ENCODE measurements at places on chromosomes 3 and 15.

- no peak for DNase-seq
Observed at GRCh38 chr3:30760040-30760695, 134.3 kb downstream of the GADL1 start.

GRCh38 chr3:99666201-99666600, 27.8 kb downstream of the COL8A1 start:
- no peak for DNase-seq

GRCh38 chr15:87633525-87633924, 623.0 kb downstream of the NTRK3 start:
- no peak for DNase-seq

- no peak for DNase-seq
Observed at GRCh38 chr3:33099109-33099645, 2.2 kb upstream of the GLB1 start.

GRCh38 chr15:80384432-80384831, 19.8 kb upstream of the ARNT2 start:
- DNase-seq: no peak

DNA sequence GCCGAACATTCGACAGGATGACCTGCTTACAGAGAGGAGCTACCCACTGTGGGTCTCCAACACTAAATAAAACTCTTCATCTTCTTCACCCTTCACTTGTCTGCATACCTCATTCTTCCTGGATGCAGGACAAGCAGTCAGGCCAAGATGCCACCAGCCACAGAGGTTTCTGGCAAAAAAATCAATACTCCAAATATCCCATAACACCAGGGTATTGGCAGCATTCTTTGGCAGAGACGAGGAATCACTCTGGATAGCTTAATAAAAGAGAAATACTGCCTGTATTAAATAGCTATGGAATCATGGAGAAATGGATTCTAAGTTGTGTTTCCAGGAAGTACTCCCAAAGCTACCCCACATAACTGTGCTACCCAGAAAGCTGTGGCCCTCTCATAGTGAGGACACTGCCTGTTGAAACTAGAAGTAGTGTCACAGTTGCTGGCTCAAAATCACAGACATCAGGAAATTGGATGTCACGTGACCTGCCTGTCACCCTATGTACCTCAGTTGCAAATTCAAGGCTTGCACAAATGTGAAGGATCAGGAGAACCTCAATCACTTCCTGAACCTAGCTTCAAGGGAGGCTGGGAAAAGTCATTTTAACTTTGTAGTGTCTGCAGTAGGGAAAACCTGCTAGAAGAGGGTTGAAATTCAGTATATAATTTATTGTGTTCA, 11.0 kb upstream of the LRRC31 start:
- DNase-seq: no peak

DNA sequence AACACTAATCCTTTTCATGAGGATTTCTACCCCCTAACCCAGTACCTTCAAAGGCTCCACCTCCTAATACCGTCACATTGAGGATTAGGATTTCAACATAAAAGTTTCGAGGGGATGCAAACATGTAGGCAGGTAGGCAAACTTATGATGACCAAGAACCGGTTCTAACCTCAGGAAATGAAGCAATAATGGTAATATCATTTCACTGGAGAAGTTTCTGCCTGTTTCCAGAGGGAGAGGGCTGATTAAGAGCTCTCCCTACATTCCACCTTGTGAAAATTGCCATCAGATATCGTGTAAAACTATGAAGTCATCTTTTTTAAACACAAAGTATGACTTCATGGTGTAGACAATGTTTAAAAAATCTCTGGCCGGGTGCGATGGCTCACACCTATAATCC, 31.6 kb downstream of the NKIRAS1 start:
- no peak for DNase-seq

DNA sequence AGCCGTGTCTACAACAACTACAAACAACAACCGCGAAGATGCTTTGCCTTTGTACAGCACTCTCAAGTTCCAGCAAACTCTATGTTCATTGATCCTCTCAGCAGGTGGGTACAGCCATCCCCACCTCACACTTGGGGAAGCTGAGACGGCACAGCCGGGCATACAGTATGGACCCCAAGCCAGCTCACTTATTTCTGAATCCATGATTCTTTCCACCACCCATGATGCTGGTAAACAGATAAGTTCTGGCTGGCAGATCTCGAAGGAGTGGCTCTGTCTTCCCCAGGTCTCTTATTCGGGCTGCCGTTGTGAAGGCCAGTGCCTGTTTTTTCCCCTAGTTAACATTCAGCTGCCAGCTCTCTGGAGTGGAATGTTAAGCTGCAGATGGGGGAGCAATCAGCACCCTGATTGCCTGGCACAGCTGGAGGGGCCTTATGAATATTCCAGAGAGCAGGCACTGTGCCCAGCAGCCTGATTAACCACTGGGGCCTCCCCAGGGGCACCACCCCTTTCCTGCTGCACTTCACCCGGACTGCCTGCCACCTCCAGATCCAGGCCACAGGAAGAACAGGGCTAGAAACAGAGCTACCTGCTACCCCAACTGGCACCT, 73.2 kb downstream of the CORO2B start:
- DNase-seq: peak; percentile 45

GRCh38 chr3:64638981-64639481, 48.8 kb downstream of the ADAMTS9 start:
- no peak for DNase-seq

GRCh38 chr15:31263751-31264558, 62.7 kb upstream of the KLF13 start:
- DNase-seq: peak; percentile 46

GRCh38 chr3:58884453-58884852, 165.4 kb downstream of the CFAP20DC start:
- no peak for DNase-seq

GRCh38 chr15:29677871-29678461, 144.3 kb downstream of the TJP1 start:
- DNase-seq: no peak

DNA sequence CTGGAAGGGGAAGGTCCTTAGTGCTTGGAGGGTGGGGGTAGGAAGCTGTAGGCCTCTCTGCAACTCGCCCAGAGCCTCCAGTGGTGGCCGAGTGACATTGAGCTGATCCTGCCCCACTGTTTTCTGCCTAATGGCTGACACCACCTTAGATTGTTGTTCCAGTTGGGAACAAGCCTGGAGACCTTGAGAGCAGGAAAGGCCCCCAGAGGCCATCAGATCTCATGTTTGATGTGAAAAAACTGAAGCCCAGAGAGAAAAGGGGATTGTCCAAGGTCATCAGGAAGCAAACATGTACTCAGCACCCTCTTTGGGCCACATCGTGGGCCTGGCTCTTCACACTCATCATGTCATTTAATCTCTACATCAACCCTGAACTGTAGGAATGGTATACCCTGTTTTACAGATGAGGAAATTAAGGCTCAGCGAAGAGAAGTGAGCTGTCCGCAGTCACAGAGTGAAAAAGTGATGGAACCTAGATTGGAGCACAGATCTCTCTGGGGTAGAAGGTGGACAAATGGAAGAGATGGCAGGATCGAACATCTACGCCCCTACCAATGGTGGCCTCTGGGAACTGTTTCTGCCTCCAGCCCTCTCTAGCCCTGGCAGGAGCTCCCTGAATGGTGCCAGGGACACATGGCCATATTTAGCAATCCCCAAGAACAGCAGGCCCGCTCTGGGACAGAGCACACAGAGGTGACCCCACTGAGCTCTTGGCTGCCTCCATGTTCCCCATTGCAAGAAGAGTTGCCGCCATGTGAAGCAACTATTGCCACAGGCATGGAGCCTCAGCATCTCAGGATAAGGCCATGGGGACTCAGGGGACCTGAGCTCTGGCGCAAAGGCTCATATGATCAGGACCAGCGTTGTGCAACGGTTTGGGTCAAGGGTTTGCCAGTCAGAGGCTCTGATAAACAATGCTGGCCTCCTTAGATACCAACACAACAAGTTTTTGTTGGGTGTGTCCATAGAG, 31.6 kb upstream of the TSEN2 start:
- no peak for DNase-seq

DNA sequence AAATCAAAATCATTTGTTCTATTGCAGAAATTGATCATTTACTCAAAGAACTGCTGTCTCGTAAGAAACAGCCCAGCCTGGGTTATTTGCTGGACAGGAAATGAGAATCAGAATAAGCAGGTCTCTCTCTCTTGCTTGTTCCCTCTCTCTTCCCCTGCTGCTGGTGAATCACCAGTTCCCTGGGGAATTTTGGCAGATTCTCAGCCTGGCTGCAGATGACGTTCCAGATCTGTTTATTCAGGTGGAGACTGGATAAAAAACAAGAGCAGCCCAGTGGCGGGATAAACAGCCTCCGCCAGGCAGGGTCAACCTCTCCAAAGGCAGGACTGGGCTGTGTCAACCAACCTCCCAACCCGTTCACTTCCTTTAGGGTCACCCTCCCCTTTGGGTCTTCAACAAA, 72.1 kb downstream of the LRIG1 start:
- no peak for DNase-seq

DNA sequence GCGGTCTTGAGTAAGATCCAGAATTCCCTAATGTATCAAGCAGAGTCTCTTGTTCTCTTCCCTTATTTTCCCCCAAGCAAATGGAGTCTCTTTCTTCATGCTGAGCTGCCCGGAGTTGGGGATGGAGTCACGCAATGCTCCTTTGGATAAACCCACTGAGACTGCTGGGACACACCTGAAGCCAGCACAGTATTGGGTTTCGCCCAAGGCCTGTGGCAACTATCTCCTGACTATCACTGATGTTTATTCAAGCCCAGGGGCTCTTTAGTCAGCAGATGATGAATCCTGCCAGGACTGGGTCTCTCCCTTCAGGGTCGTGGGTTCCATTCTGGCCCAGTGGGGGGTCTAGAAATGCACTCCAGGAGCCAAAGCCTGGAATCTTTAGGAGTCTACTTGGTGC, 11.3 kb downstream of the USF3 start:
- DNase-seq: no peak

- no peak for DNase-seq
Observed at GRCh38 chr15:81433462-81433861, 59.4 kb upstream of the TMC3 start.

DNA sequence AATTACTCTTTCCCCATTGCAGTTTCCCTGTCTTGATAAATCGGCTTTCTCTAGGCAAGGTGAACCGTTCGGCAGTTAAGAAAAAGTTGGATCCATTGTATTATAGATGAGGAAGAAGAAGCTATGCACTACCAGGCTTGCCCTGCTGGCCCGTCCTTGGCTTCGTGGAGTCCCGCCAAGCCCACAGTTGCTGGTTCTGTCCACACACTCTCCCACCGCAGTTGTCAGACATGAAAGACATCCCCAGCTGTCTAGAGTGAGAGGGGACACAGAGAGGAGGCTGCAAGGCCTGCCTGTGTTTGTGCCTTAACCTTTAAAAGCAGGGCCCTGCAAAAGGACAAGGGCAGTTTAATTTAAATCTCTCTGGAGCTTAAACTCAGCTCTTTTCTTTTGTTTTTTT, 47.2 kb upstream of the PLCL2 start:
- DNase-seq: no peak

DNA sequence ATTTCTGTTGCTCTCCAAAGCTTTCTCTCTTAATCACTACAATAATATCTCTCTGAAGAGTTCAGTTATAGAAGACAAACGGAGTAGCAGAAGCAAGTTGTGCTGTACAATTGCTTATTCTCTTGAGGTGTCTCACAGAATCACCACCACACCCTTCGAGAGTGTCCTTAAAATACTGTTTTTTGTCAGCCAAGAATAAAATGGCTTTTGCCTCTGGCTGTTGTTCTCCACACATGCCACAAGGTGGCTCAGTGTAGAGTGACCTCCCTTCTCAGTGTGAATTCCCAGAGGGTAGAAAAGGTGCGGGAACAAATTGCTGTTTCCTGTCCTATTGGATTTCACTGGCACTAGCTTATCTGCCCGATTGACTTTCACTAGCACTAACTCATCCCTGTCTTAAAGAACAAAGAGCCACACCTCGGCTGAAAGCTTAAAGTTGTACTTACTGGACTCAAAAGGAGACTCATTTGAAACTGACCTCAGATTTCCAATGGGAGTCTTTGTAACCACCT, 134.2 kb upstream of the SATB1 start:
- DNase-seq: no peak

DNA sequence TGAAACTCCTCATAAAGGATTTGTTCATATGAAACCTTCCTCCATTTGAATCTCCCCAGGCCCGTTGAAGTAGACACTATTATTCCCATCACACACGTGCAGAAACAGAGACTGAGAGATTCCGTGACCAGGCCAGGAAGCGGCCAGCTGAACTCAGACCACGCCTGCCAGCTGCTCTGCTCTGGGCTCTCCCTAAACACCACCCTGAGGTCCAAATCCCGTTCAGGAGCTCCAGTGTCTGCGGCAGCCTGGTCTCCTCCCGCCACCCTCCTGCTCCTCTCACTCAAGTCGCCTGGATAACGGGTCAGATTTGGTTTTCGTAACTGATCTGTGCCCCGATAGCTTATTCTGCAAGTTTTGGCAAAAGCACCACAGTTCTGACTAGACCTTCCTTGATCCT, 53.6 kb upstream of the SNRPA1 start:
- DNase-seq: no peak

DNA sequence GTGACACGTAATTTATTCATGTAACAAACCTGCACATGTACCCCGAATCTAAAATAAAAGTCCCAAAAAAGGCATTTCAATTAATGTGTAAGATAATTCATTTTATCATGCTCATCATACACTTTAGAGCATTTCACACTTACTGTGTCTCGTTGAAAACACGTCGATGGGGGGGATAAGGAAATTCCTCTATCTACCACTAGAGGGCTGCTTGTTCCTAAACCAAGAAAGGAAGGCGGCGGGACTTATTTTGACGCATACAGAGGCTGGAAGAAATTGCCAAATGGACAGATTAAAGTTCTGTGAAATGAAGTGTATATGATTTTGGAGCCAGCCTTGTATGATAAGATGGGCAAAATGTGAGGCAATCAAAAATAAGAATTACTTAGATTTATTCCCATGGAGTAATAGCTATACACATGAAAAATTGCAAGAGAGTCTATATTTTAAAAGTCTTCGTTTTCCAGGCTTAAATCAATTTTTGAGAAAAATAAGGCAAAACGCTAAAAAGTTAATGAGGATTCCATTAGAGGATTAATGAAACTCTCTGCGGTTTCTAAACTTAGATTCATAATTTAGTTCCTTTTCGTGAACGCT, 346.8 kb downstream of the CNTN3 start:
- no peak for DNase-seq

- DNase-seq: no peak
Observed at GRCh38 chr3:122714273-122714672, 33.6 kb downstream of the PARP14 start.

DNA sequence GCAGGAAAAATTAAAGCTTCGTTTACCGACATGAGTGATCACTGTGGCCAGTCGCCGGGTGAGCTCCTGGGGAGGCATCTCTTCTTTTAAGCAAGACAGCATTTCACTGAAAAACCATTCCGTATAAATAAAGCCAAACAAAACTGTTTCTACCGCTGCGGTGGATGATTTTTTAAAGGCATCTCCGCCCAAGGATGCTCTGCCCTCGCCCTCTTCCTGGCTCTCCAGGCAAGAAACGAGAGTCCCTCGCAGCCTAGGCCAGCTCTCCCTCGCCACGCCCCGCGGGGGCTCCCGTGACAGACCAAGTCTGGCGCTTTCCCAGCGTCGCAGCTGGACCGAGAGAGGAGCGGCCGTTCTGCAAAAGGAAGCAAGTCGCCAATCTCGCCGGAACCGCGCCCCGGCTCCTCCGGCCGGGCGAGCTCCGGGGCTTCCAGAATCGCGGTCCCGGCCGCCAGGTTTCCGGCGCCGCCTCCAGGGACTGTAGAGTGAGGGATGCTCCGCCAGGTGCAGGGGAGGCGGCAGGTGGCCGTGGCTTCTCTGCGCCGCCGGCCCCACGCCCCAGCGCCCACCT, 458 bp downstream of the MCF2L2 start:
- DNase-seq: peak; percentile 79
